ENCODE measurements at places on chromosomes 5 and 9. TPM values are rescaled to one million over a fixed set of nuclear protein-coding genes. Genes with fewer than 3 reads are reported as not detected.
A peak's percentile ranks its signal among the peaks of the same experiment; 100 is the strongest.

GRCh38 chr9:94919376-94920098 is 193.0 kb downstream of the AOPEP start:
- H3K27ac ChIP-seq: peak overlapping the region; percentile 86
- no peaks in the 10 kb centered on the region for H3K36me3 ChIP-seq
- peak; percentile 82 for DNase-seq
- no peak overlapping the region for H3K4me3 ChIP-seq

Gene ARAP3
- 1.6 TPM for total RNA-seq

Gene DAPK1
- 24.6 TPM for total RNA-seq

GRCh38 chr9:3480353-3480655 is 45.5 kb downstream of the RFX3 start:
- no peaks in the 10 kb centered on the region for H3K27me3 ChIP-seq
- H3K27ac ChIP-seq: no peak overlapping the region
- H3K36me3 ChIP-seq: peaks cover 4% of the 10 kb centered on the region
- no peaks in the 10 kb centered on the region for H3K4me1 ChIP-seq
- no peak for DNase-seq

- DNase-seq: no peak
- H3K27ac ChIP-seq: no peak overlapping the region
- H3K27me3 ChIP-seq: peaks cover 3% of the 10 kb centered on the region
- no peaks in the 10 kb centered on the region for H3K4me1 ChIP-seq
- no peaks in the 10 kb centered on the region for H3K36me3 ChIP-seq
These were observed 488.1 kb upstream of the PAPPA start for GRCh38 chr9:115665519-115665918.

Gene TDRD7
- total RNA-seq: 3.3 TPM

DNA sequence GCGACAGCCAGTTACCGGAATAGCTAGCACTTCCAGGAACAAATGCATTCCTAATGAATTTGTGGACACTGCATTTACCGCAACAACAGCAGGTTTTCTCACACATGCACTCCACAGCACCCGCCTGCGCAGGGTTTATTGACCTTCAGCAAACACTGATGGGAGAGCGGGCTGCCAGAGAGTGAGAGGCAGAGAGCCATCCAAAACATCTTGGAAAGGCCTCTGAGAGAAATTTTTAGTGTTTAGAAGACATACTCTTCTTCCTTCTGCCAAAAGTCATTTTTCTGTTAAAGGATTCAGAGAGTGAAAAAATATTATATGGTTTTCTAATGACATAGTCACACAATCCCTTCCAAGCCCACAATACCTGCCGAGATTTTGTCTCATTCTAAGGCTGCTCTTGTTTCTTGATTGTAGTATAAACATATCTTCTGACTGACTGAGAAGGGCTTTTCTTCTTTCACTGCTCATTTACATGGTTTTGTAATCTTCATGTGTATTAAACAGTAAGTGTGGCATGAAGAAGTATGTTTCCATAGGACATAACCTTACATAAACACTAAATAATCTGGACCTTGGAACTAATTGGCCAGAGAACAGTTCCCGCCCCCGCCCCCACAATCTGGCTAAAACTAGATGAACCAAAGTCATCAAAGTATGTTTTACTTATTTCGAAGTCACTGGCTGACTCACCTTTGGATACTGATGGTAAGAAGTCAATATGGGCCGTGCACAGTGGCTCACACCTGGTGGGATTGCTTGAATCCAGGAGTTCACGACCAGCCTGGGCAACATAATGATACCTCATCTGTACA is 432.5 kb upstream of the MEF2C start:
- no peaks in the 10 kb centered on the region for H3K27me3 ChIP-seq
- DNase-seq: no peak
- no peaks in the 10 kb centered on the region for H3K36me3 ChIP-seq
- peaks cover 31% of the 10 kb centered on the region for H3K4me1 ChIP-seq
- H3K27ac ChIP-seq: peak overlapping the region; percentile 80

Gene CDH6
- 0.04 TPM for total RNA-seq

Gene SREK1IP1
- 2.3 TPM for total RNA-seq

- no peak for DNase-seq
- H3K36me3 ChIP-seq: no peaks in the 10 kb centered on the region
- H3K27me3 ChIP-seq: no peaks in the 10 kb centered on the region
- H3K27ac ChIP-seq: no peak overlapping the region
- H3K4me3 ChIP-seq: no peak overlapping the region
These were observed 96.7 kb downstream of the SNCAIP start for GRCh38 chr5:122408592-122409224.

DNA sequence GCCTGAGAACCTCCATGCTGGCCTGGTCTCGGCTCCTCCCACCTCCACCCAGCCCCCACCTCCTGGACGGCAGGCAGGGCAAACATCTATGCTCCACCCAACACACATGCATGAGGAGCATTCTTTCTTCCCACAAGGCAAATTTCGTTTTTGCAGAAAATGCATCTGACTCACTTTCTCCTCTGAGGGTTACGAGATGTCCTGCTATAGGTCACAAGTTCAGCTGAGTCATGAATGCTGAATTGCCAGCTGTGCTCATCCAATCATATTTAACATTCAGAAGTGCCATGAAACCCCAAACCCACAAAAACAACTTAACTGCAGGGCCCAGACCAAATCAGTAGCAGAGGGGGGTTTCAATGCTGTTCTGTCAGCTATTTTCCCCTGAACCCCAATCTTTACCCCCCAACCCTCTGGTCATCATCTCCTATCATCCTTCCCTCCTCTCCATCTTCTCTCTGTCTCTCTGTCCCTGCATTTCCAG is 39.0 kb upstream of the OSMR start:
- no peak overlapping the region for H3K27ac ChIP-seq
- no peaks in the 10 kb centered on the region for H3K27me3 ChIP-seq
- H3K4me3 ChIP-seq: no peak overlapping the region
- no peaks in the 10 kb centered on the region for H3K4me1 ChIP-seq
- DNase-seq: no peak

Gene CTSL
- total RNA-seq: 87.9 TPM

DNA sequence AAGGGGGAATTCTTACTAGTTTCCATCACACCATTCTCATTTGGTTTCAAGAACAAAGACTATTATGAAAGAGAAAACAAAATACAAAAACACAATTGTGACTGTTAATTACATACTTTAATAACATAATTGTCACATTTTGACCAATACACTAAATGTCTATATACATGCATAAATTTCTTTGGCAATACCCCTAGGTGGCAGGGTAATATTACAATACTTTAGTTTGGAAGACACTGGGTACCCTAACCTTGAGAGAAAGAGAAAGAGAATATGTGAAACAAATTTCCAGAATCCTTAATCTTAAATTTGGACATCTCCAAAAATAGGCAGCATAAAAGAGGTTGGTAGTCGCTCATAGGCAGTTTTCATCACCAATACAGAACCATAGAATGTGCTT is 619.6 kb upstream of the ADAMTS16 start:
- no peak for DNase-seq
- no peaks in the 10 kb centered on the region for H3K4me1 ChIP-seq
- no peaks in the 10 kb centered on the region for H3K27me3 ChIP-seq
- H3K27ac ChIP-seq: no peak overlapping the region
- H3K4me3 ChIP-seq: no peak overlapping the region

DNA sequence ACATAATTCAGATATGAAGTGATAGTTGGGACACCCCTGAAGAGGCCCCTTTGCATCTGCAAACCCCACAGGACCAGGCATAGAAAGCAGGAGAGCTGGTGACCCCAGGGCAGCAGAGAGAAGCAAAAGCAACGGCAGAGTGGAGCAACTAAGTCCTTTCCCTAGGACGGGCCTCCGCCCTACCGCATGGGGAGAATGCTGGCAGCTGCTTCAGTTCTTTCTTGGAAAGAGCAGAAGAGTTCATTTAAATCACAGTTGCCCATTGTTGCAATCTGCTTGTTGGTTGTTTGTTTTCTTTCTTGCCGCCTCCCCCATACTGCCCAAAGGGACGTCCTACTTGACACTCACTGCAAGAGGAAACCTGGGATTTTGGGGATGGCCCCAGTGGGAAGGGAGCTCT is 126.2 kb downstream of the ADAMTS16 start:
- H3K4me3 ChIP-seq: no peak overlapping the region
- H3K36me3 ChIP-seq: no peaks in the 10 kb centered on the region
- H3K4me1 ChIP-seq: no peaks in the 10 kb centered on the region
- H3K27me3 ChIP-seq: no peaks in the 10 kb centered on the region
- H3K27ac ChIP-seq: no peak overlapping the region

DNA sequence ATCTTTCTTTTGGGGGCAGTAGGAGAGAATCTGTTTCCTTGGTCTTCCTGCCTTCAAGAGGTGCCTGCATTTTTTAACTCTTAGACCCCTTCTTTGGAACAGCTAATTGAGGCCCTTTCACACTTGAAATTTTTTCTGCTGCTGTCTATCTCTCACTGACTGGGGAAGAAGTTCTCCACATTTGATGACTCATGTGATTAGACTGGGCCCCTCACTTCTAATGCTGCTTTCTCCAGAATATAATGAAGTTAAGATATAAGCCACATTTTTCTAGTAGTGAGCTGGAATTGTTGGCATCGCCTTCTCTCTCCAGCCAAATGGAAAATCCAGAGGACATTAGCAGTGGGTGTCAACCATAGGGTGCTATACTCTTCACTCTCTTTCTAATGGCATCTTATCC is 12.4 kb downstream of the ZNF474 start:
- H3K27me3 ChIP-seq: no peaks in the 10 kb centered on the region
- no peak overlapping the region for H3K27ac ChIP-seq
- no peak overlapping the region for H3K4me3 ChIP-seq
- no peaks in the 10 kb centered on the region for H3K4me1 ChIP-seq
- no peak for DNase-seq

Gene CDH12
- 0.95 TPM for total RNA-seq

DNA sequence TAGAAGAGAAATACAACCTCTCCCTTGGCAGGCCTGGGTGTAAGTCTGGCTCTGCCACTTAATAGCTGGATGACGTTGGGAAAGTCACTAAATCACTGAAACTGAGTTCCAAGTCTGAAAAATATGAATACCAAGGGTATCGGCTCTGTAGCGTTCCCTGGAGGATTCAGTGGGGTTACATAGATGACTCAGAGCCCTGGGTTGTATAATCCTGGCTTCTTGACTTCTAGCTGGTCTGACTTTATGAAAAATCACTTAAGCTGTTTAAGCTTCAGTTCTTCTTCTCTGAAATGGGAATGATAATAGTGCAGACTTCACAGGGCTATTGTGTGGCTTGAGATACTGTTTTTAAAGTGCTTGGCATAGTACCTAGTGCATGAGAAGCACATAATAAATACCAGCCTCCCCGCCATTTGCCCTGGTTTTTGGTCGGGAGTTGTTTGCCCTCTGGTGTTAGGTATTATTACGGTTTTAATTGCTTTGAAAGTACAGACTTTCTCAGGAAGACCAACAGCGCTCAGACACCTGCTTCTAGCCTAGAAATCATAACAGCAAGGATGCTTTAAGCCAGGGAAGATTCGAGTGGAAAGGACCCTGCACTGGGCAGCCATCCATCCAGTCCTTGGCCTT is 43.0 kb downstream of the CYFIP2 start:
- no peak for DNase-seq
- peaks cover 4% of the 10 kb centered on the region for H3K4me1 ChIP-seq
- peaks cover 8% of the 10 kb centered on the region for H3K36me3 ChIP-seq
- no peak overlapping the region for H3K27ac ChIP-seq
- no peaks in the 10 kb centered on the region for H3K27me3 ChIP-seq
- no peak overlapping the region for H3K4me3 ChIP-seq

Gene ENTREP1
- total RNA-seq: 176 TPM

DNA sequence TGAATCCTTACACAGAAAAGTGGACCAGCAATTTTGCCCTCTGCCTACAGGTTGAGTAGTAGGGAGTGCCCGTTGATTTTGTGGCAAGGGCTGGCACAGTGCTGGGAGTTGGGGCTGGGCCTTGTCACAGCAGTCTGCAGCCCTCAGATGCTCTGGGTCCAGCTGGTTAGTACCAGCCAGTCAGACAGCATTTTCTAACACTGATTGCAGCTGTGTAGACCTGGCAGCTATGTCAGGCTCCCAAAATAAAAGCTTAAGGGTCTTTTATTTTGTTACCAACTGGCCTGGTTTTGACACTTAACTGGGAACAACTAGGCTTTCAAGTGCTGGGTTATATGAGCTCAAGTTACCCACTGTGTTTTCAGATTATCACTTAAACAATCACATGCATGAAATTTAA is 57.7 kb downstream of the MAT2B start:
- no peak for DNase-seq
- peaks cover 3% of the 10 kb centered on the region for H3K4me1 ChIP-seq
- peaks cover 21% of the 10 kb centered on the region for H3K27me3 ChIP-seq
- H3K27ac ChIP-seq: no peak overlapping the region
- H3K36me3 ChIP-seq: no peaks in the 10 kb centered on the region
- no peak overlapping the region for H3K4me3 ChIP-seq

- H3K27ac ChIP-seq: no peak overlapping the region
- H3K4me1 ChIP-seq: no peaks in the 10 kb centered on the region
- no peak overlapping the region for H3K4me3 ChIP-seq
These were observed 11.1 kb upstream of the CTSL start for GRCh38 chr9:87714819-87715218.

Gene ADAMTS2
- 8.8 TPM for total RNA-seq

Gene HNRNPAB
- 154 TPM for total RNA-seq

Gene WHRN
- 12.5 TPM for total RNA-seq

DNA sequence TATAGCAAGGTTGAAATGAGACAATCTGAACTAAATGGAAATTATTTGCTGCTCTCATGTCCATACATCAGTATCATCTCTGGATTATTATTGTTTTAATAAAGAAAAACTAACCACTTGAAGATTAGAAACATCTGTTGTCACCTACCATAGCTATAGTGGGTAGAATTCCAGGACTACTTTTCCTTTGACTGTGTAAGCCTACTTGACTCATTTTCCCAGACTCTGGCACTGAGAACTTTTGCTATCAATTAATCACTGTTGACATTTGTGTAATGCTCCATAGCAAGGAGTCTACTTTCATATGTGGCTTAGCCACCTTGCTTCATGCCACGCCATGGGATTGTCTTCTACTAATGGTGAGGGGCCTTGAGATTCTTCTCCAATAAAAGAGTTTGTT is 59.9 kb upstream of the ARRDC3 start:
- no peak overlapping the region for H3K4me3 ChIP-seq
- no peak for DNase-seq
- no peak overlapping the region for H3K27ac ChIP-seq
- H3K4me1 ChIP-seq: no peaks in the 10 kb centered on the region
- no peaks in the 10 kb centered on the region for H3K27me3 ChIP-seq
- H3K36me3 ChIP-seq: no peaks in the 10 kb centered on the region

DNA sequence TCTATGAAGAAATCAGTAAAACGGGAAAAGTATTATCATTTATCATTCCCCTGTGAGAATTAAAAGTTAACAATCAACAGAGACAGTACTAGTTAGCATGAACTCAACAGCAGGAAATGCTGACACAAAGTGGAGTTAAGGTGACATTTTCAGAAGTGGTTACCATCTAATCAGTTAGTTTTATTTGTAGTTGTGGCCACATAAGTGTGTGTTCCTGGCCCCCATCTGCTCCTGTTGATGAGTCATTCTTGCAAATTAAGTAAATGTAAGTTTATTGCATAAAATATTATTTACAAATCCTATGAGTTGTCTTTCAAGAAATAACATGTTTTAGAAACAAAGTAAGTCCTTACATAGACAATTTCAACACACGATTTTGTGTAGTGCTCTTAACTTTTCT is 8.9 kb upstream of the BNC2 start:
- H3K4me3 ChIP-seq: no peak overlapping the region
- H3K27me3 ChIP-seq: peaks cover 12% of the 10 kb centered on the region
- no peak for DNase-seq

Gene PDCD1LG2
- total RNA-seq: not detected

Gene DIRAS2
- 1.2 TPM for total RNA-seq
